NCI-H2227 treated with DMSO at 0.1 percent for 48 hours (cell line): ENCODE measurements at places on chromosomes 2 and 18.

DNA sequence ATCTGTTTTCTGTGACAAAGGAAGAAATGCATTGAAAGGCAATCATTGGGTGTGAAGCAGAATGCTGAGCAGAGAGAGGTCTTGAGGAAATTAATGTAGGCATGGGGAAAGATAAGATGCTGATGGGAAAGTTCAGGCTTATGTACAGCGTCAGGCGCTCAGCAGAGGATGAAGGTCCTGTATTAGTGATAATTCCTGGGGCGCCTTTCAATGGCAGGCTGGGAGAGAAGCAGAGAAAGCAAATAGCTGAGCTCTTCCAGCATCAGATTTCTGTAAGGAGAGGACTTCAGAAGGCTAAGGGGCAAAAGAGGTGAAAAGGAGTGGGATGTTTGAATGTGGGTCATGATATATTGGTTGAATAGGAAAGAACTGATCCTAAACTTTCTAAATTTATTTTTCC lies 129.8 kb downstream of the HNMT start:
- DNase-seq, result no peak

GRCh38 chr2:219350710-219351221 lies 18.2 kb upstream of the RESP18 start:
- DNase-seq, result peak; percentile 24

- DNase-seq, result no peak
These were observed 48.7 kb downstream of the ACKR3 start for GRCh38 chr2:236618370-236618769.

DNA sequence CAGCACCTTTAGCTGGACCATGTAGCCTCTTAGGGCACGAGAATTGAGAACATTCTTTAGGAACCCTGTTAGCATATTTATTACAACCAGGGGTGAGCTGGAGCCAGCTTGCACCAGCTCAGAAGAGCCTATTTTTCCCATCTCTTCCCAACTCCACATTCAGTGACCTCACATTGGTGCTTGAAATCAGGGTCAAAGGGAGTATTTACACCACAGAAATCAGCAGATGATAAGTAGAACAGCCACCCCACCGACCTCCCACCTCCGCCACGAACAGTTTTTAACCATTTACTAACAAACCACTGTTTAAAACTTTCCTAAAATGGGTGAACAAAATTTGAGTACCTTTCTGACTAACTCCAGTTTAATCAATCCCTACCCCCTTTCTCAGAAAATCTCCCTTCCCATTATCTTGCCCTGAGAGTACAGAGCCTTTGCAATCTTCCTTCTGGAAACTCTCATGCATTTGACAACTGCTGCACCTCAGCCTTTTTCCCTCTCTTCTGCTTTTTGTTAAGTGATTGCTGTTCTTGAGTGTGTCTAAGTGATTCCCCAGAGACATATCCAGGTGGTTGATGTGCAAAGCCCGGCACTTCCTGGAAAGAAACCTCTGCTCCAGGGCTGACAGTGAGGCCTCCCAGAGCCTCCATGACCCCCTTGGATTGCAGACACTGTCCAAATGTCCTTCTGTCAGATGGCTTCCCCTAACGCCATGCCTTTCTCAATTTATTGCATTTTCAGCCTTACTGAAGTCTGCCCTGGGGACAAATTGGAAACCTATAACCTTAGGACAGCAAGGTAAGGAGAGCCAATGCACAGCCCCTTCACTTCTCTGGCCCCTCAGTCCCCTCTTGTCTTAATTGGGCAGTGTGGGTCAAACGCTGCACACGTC lies 389.5 kb upstream of the TNP1 start:
- no peak for DNase-seq

GRCh38 chr2:173451118-173451517 lies 96.4 kb downstream of the CDCA7 start:
- DNase-seq, result no peak

DNA sequence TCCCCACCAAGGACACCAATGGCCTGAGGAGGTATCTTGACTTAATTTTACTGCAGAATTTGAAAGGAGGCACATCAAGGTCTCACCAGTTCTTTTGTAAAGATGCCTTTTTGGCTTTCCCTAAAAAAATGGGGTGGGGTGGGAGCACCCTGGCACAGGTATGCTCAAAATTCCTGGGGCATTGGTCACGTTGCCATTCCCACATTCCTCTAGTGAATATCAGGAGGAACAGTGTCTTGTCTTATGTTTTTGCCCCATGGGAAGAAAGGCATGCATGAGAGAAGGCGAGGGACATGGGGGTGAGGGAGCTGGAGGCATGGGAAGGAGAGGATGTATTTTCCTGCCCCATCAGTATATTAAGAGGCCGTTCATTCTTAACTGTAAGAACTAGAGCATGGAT lies 275.3 kb downstream of the CMPK2 start:
- DNase-seq, result no peak
